ENCODE measurements at places on chromosomes 1 and 21.
A peak's percentile ranks its signal among the peaks of the same experiment; 100 is the strongest.

DNA sequence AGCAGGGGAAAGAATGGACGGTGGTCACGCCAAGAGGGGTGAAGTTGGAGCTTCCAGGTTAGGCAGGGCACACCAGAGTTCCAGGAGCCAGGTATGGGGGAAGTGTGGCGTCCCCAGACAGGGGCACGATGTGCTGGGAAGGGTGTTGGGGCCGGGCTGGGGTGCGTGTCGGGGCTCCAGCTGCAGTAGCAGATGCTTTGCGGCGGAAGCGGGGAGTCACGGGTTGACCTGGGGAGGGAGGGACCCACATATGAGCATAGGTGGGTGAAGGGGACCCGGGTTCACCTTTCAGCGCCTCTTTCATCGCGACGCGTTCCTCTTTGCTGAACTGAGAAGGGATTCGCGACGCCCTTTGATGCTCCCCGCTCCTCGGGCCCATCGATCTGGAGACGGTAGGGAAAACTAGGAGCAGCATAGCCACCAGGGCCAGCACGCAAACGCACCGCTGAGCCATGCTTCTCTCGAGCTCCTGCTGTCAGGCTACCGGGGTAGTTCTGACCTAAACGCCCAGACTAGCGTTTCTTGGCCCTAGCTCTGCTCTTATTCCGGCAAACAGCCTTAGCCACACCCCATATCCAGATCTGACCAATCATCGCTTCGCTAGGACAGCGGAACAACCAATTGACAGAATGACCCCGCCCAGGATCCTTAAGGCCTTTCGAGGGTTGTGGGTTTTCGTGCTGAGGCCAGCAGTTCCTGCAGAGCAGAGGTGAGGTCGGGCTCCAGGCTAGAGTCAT is at the start of gene PM20D1:
PM20D1 (minus strand) TSS at position 514 of the 737 bp plus-strand sequence; CDS start at position 454, 60 bp downstream.
- DNase-seq: peak; percentile 12

GRCh38 chr1:180269645-180270529 is 39.8 kb downstream of the LHX4 start:
- peak; percentile 83 for DNase-seq

DNA sequence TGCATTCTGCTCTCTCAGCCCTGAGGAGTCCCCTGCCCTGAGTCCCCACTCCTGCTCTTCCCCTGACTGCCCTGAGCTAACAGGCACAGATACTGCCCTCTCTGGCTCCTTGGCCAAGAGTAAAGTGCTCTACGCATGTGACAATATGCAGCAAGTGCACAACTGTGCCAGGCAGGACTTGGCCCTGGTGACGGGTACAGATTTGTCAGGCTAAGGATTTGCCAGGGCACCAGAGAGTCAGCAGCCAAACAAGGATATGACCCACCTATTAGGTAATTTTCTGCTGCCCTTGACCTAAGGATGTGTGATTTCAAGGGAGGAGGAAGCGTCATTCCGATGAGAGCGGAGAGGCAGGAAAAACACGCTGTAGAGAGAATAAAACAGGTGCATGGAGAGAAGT is 339.0 kb downstream of the PTPRU start:
- DNase-seq: no peak

DNA sequence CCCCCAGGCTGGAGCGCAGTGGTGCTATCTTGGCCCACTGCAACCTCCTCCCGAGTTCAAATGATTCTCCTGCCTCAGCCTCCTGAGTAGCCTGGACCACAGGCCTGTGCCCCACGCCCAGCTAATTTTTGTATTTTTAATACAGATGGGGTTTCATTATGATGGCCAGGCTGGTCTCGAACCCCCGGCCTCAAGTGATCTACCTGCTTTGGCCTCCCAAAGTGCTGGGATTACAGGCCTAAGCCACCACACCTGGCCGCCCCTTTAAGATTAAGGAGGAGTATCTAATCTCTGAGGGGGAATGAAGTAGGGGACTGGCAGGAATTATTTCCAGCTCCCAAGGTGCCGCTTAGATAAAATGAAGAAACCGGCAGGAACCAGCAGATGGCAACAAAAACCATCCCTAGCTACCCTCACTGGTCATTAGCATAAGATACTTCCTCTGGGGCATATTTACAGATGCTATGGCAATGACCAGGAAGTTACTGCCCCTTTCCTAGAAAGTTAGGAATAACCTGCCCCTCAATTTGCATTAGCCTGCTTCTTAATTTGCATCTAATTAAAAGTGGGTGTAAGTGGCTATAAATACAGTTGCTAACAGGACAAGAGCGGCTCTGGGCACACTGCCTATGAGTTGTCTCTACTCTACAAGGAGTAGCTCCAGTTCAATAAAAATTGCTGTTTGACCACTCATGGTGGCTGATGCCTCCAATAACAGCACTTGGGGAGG is 7.1 kb upstream of the NSUN4 start:
- peak; percentile 42 for DNase-seq

- peak; percentile 60 for DNase-seq
Measured at GRCh38 chr21:44866780-44867179, 6.7 kb downstream of the PTTG1IP start.

GRCh38 chr1:10948463-10948775 is 64.0 kb upstream of the TARDBP start:
- no peak for DNase-seq

DNA sequence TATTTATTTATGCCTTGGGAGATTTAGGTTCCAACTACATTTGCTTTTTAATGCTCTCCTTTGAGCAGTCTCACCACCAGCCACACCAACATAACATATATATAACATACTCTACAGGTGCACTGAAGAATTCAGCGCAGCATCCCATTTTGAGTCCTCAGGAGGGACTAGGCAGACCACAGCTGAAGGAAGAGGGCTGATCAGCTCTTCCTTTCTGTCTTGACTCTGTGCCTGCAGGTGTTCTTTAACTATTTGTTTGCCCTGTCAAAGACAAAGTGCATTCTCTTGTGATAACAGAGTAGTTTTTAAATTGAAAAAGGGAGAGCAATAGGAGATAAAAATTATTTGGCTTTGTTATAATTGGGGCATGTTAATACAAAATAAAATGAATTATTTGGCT is 17.0 kb downstream of the HIPK1 start:
- DNase-seq: no peak

- DNase-seq: no peak
Measured at GRCh38 chr1:185300152-185300551, 16.9 kb downstream of the IVNS1ABP start.

DNA sequence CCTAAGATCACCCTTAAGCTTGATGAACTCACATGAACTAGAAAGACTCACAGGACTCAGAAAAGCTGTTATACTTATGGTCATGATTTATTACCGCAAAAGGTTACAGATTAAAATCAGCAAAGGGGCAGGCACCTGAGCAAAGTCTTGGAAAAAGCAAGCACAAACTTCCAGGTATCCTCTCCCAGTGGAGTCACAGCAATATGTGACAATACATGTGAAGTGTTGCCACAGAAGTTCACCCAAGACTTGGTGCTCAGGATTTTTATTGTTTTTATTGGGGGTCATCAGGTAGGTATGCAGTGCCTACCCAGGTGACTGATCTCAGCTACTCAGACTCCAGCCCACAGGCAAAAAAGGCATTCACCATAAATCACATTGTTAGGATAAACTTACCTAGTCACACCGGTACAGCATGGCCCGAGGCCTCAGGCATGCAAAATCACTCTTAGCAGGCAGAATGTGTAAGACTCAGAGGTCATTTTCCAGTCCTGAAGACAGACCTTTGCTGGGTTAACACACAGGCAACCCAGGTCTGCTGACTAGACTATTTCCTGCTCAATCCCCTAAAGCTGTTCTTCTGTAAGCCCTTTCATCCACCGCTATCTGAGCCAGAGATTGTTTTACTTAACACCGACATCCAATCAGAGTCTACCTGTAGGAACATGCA is 55.6 kb downstream of the SSX2IP start:
- peak; percentile 72 for DNase-seq

- DNase-seq: peak; percentile 56
Measured at GRCh38 chr1:27102707-27103468, 52.0 kb downstream of the SLC9A1 start.

DNA sequence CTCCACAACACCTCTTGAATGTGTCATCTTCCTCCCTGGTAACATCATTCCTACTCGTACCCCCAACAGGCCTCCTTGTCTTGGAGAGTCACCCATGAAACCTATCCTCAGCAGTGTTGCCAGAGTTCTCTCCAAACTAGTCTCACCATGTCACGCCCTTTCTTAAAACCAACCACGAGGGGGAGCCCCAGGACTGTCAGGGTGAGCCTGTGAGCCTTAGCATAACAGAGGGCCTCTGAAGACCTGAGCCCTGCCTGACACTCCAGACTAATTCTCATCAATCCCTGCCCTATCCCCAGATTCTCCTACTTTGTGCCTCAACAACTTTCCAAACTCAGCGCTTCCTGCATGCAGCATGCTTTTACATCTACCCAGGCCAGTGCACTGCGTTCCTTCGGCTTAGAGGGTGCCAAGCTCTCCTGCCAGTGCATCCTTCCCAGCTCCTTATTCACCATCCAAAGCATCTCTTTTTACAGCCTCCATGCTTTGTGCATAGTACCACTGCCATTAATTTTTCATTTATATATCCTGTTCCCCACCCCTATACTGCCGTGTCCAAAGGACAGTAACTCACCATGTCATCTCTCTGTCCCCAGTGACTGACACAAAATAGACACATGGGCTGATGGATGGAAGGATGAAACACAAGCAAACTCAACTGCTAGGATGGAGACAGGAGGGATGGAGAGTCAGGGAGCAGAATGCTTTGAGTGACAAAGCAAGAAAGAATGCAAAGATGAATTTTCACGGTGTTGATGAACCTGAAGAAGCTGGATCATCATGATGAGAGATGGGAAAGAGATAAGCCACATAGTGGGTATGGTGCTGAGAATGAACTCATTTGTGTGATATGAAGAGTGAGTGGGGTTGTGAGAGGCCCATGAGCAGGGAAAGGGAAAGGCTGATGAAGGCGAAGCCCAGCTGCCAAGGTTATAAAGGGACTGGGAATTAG is 34.0 kb downstream of the ZNF697 start:
- DNase-seq: peak; percentile 78

- no peak for DNase-seq
Measured at GRCh38 chr1:101435831-101436511, 199.2 kb downstream of the S1PR1 start.

DNA sequence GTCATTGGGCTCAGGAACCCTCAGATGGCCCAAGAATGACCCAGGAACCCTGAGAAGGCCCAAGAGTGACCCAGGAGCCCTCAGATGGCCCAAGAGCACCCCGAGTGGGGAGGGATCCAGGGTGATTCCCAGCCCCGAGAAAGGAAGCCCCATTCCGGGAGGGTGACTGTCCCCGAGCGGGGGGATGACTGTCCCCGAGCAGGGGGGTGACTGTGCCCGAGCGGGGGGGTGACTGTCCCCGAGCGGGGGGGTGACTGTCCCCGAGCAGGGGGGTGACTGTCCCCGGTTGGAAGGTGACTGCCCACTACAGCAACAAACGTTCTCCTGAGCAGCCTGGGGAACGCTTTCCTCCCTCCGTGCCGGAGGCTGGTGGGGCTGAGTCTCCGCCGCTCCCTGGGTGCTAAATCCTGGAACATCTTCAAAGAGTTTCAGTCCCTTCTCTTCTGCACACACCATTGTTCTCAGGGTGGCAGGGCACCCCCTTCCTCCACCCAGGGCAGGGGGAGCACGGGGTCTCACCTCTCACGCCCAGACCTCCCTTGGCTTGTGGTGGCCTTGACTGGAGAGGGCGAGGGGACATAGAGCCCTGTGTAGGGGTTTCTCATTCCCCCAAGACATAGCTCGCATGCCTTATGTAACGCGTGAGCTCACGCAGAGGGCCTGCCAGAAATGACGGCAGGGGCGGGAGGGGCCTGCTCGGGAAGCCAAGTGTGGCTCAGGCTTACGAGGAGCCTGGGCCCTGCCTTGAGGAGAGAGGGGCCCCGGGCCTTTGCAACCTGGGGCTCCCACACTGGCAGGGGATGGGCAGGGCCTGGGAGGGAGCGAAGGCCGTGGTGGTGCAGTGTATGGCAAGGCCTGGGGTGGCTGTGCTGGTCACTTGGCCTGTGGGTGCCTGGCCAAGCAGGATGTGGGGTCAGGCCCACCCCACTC is 14.3 kb upstream of the SKI start:
- DNase-seq: no peak

DNA sequence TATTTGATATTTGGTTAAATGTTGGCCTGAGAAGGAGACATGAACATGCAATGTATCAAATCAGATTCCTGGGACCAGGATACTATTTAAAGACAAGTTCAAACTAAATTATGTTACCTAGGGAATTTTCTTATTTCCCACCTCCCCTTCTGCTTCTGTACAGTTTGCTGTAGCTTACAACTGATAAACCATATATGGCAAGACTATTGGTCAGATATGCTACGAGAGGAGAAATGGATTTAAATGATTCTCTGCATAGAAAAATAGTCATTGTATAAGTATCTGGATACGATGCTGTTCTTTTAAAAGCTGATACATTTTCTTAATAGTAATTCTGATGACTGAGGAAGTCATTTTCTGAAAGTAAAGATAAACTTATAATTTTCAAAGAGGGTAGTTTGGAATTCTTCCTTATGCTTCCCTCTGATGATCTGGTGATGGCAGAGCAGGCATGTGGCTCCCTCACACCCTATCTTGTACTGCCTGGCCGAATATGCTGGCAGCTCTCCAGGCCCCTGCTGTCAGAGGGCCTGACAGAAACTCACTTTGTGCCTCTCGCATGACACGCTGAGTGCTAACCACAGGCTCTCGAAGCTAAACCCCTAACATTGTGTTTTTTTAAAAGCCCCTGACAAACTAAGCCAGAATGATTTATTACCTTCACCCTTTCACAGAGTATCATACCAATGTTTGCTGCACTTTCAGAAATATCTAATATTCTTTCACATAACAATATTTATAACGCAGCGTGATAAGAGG is 19.4 kb downstream of the RRP15 start:
- DNase-seq: no peak

- DNase-seq: no peak
Measured at GRCh38 chr21:31894457-31894856, 21.6 kb downstream of the HUNK start.

GRCh38 chr1:24389231-24389678 is 24.3 kb downstream of the STPG1 start:
- DNase-seq: no peak

DNA sequence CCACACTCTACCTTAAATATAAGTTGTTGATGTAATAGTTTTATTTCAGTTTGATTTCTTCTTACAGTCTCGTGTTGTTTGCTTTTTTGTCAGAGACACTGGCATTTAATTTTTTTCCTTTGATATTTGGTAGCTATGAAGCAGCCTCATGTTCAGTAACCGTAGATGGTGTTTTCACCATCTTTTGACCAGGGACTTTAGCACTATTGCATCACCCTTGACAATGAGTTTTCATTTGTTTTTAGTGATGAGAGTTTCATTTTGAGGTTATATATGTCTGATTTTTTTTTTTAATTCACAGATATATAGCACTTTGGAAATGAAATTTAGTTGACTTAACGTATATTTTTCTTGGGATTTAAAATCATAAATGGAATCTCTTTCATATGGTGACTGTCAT is 36.2 kb downstream of the CEP350 start:
- no peak for DNase-seq

- DNase-seq: no peak
Measured at GRCh38 chr1:100719490-100719889, at the start of gene VCAM1. TSS of gene VCAM1 (plus strand) at chr1:100719742. CDS start at chr1:100719861, 119 bp downstream.
